ENCODE measurements at places on chromosomes 3 and 15.

DNA sequence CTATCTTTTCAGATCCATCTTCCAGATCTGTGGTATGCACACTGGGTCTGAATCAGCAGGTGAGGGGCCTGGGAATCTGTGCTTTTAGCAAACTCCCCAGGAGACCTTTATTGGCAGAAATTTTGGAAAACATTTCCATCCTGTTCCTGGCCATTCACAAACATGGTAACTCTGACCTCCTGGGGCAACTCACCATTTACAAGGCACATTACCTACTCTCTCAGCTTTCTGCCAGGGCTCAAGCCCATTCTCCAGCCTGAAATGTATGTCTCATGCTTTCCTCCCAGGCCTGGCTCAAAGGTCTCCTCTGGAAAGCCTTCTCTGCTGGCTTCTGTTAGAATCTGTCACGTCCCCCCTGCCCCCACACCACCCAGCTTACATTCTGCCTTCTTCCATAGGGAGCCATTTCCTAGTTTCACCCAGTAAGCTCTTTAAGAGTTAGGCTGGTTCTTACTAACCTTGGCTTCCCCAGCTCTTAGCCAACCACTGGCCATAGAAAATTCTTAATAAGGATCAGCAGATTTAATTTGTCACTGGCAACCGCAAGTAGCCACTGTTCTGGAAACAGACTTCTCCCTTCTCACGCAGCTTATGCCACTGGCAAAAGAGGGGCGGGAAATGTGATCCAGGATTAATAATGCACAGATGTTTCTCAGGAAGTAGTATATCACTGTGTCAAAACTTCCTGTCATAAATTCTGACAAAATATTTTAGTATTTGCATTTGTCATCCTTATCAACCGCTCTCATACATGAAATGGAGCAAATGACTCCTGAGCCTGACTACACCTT, 55.0 kb downstream of the RORA start:
- no peak for DNase-seq

- no peak for DNase-seq
Observed at GRCh38 chr3:128311441-128311844, 155.2 kb downstream of the DNAJB8 start.

- DNase-seq, result no peak
Observed at GRCh38 chr3:25386686-25387255, 41.3 kb upstream of the RARB start.

- DNase-seq, result no peak
Observed at GRCh38 chr3:32315441-32315840, 76.2 kb upstream of the CMTM7 start.

- DNase-seq, result no peak
Observed at GRCh38 chr15:31219221-31219620, 107.4 kb upstream of the KLF13 start.

GRCh38 chr15:93073465-93073952, 15.5 kb downstream of the RGMA start:
- DNase-seq, result no peak

DNA sequence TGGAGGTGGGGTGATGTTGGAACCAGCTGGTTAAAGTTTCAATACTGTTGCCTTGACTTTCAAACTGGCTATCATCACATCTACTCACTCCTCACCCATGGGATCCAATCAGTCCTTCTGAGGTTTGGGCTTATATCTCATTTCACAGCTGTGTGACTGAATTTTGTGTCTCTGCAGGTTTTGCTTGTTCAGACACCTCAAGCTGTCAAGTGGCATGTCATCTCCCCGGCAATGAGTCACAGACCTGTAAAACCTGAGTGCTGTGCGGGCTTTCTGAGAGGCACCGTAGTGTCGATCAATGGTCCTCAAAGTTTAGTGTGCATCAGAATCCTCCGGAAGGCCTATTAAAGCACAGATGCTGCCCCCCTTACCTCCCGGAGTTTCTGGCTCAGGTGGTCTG, 86.4 kb upstream of the RORA start:
- DNase-seq, result no peak

GRCh38 chr15:43361313-43361903, 9.4 kb downstream of the ZSCAN29 start:
- DNase-seq, result no peak

GRCh38 chr3:48962939-48963338, 27.1 kb upstream of the P4HTM start:
- no peak for DNase-seq

DNA sequence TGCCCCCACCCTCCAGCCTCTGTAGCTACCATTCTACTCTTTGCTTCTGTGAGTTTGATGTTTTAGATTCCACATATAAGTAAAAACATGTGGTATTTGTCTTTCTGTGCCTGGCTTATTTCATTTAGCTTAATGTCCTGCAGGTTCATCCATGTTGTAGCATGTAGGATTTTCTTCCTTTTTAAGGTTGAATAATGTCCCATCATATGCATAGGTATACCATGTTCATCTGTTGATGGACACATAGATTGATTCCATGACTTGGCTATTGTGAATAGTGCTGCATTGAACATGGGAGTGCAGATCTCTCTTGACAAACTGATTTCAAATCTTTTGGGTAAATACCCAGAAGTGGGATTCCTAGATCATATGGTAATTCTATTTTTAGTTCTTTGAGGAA, 11.8 kb downstream of the THSD4 start:
- no peak for DNase-seq

- DNase-seq, result no peak
Observed at GRCh38 chr3:159159546-159159945, 357.7 kb downstream of the MFSD1 start.

DNA sequence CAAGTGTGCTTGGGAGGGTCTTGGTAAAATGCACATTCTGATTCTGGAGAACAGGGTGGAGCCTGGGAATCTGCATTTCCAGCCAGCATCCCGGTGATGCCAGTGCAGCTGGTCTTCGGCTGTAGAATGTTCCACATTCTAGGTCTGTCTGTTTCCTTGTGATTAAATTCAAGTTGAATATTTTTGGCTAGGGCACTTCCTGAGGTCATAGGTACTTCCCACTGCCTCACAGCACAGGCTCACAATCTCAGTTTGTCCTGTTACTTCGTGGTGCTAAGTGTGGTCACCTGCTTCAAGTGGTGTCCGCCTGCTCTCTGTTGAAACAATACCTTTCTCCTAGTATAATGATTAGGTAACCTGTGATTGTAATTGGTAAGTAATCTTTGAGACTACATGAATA, 40.1 kb downstream of the FLNB start:
- no peak for DNase-seq

DNA sequence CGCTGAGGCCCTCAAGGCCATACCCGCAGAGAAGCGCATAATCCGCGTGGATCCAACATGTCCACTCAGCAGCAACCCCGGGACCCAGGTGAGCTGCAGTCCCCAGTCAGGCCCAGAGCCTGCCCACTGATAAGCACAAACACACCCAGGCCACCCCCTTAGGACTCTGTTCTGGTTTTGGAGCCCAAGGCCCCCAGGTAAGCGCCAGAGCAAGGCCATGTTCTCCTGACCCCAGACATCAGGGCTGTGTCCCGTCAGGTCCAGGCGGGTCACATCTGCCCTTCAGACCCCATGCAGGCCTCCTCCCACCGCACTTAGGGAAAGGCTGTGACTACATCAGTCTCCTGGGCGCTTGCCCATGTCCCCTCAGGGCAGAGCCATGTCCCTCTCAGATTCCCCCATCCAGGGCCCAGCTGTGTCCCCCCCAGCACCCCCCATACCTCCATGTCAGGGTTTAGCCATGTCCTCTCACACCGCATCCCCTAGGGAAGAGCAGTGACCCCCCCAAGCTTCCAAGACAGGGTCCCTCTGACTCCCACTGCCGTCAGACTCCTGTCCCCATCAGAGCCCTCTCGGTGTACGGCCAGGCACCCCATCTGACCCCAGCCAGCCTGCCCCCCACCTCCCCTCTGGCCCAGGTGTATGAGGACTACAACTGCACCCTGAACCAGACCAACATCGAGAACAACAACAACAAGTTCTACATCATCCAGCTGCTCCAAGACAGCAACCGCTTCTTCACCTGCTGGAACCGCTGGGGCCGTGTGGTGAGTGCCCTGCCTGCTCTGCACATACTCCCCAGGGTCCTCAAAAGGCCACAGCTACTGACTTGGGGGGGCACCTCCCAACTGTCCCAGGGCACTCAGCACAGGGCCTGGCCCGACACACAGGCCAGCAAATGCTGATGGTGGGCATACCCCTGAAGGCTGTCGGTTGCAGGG, 1.6 kb downstream of the PARP3 start:
- DNase-seq, result no peak

DNA sequence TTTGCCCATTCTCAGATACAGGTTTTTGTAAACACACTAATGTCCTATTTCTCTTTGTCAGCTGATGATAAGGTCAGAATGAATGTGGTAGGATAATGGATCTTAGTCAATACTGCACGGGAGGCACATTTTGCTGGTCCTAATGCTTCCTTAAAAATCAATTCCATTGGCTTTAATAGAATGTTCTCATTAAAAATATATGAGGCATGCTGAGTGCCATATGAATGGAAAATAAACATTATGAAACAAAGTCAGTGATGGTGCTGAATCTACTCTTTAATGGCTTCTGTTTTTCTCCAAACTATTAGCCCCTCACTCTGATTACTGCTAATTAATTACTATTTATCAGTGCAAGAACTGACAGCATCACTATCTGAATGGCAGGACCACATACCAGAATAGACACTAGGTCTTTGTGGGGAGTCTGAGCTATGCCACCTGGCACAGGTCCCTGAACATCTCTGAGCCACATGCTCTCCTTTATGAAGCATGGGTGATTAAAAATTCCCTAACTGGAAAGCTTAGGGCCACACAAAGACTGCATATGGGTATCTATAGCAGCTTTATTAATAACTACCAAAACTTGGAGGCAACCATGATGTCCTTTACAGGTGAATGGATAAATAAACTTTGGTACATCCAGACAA, 278.9 kb downstream of the MEX3B start:
- no peak for DNase-seq

GRCh38 chr3:159844801-159845261, 143.8 kb upstream of the IL12A start:
- no peak for DNase-seq

Measured in BJ (cell line).